ENCODE measurements at places on chromosomes 2 and 18.

DNA sequence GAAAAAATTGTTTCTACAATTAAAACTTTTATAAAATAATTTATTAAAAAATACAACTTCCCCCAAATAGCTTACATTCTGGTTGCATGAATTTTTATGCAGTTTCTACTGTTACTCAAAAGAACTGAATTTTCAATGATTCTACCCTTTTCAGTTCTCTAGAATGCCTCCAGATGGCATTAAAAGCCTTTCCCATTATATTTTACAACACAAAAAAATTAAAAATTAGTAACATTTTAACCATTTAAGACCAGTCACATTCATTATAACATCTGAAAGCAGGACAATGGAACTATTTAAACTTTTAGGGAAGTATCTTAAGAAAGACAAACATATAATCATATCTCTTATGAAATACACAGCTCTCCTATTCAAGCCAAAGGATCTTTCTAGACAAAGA is 236.0 kb upstream of the REV1 start:
- DNase-seq: no peak

- DNase-seq: no peak
These were observed 435.4 kb downstream of the SETBP1 start for GRCh38 chr18:45116116-45116515.

GRCh38 chr18:75456199-75456631 is 28.7 kb upstream of the SMIM21 start:
- no peak for DNase-seq

DNA sequence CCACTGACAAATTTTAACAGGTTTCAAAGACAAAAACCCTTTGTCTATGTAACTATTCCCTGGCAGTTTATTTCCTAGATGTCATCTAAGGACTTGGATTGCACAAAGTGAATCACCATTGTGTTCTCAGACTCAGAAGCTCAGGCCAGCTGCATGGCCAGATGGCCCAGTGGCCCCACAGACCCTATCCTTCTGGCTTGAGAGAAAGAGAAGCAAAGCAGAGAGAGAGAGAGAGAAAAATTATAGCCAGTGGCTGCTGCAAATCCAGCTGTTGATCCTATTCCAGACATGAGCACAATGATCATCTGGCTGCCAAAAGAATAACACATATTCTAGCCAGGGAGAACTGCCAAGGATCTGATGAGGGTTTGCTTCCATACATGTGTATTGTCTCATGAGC is 25.8 kb downstream of the CTLA4 start:
- DNase-seq: no peak

- no peak for DNase-seq
These were observed 7.7 kb upstream of the ARID5A start for GRCh38 chr2:96528700-96529375.

DNA sequence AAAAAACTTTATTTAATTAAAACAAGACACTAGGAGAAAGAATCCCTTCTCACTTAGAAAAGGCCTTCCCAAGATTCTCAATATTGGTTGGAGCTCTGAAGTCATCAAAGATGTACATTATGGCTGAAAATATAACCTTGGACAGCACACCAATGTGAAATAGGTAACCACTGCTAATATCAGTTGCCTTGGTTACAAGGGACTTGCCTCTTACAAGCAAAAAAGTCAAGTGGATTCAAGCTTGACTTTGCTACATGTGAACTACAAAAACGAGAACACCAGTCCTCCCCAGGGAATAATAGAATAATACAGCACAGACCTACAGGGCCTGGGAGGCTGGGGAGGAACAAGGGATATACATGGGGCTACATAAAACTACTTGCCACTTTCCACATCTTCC is 46.1 kb downstream of the NABP1 start:
- DNase-seq: no peak

DNA sequence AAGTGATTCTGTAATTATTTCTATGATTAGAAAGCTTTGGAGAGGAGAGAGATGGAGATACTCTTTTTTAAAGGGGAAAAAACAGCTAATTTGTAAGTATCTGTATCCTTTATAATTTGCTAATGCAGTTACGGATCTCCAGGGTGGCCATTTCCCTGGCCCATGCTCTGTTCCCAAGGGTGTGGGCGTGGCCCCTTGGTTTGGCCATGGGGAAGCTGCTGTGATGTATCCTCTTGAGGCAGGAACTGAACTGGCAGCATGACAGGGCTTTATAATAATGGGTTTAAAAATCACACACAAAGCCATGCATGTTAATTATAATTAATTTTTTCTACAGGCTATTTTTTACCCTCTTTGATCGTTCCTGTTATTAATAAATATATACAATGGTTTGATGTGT is 27.0 kb downstream of the TRAPPC12 start:
- no peak for DNase-seq

DNA sequence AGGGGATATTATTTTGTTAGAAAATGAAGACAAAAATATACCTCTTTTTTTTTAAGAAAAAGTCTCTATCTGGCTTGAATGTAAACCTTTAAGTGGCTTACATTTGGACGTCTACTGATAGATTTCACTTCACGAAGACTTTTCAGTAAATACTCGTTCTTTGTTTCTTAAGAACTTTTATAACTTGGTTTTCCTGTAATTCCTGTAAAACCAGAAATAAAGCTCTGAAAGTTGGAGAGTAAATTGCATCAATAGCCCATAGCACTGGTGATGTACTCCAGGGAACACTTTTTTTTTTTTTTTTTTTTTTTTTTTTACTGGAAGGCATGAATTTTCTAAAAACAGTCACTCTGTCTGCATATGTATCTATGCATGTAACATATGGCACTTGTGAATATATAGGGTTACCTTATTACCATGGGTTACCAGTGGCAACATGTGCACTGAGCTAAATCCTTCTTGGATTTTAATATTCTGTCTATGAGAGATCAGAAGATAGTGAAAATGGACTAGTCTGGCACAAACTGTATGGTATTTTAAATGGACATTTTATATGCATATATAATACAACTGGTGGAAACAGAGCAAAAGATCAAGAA is 309.2 kb upstream of the TCF4 start:
- no peak for DNase-seq

Data from mesenteric fat pad (tissue), 1 donor.